ENCODE measurements at places on chromosomes 7 and 10.

- DNase-seq: no peak
These were observed 157.8 kb downstream of the SNX10 start for GRCh38 chr7:26449175-26450165.

GRCh38 chr10:7409045-7409731 lies 1.6 kb downstream of the SFMBT2 start:
- peak; percentile 13 for DNase-seq

DNA sequence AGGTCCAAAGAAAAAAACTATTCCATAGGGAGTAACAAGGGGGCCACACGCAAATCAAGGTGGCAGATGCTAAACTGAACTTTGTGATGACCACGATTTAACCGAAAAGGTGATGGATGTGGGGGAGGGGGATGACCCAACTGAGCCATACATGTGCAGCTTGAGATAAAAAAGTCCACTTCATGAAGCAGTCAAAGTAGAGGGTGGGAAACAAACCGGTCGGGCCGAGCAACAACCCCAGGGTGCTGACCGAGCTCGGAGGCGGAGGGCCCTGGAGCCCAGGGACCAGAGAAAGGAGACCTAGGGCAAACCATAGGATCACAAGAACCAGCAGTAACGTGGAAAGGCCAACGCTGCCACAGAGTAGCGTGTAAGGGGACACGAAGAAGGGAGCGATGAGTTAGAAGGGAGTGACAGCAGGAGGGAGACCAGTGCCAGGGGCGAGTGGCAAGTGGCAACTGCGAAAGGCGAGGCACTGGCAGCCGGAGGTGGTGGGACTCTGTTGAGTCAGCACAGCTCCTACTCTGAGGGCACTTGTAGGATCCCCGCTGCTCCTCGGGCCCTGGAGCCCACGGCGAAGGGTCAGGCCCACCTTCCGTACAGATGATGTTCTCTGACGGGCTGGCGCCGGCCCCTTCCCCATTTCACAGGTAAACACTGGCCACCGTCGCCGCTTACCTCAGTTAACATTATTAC lies 540 bp downstream of the SNX13 start:
- peak; percentile 51 for DNase-seq

DNA sequence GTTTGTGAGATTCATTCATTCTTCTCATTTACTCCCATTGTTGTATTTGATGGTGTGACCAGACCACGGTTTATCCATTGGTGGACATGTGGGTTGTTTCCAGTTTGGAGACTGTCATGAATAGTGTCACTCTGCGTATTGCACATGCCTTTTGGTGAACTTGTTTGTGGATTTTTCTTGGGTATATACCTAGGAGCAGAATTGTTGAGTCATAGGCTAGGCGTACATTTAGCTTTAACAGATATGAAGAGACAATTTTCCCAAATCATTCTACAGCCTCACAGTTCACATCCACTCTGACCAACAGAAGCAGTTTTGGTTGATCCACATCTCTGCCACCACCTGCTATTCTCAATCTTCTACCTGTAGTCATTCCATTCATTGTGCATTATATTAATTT lies 66.0 kb upstream of the FAM20C start:
- DNase-seq: no peak

DNA sequence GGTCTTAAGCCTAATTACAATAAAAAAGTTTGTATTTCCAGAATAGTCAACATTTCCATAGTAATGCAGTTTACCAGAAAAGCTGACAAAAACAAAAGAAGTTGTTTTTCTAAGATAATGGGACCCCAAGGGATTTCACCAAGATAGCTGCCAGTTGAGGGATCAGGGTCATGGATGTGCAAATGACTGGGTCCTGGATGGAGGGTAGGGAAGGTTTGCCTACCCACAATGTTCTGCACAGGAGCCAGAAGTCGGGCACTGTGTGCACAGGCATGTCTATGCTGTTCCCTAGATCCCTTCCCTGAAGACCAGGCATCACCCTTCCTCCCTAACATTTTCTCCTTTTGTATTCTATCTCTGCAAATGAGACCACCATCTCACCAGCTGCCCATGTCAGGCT lies 94.1 kb upstream of the FAM133B start:
- DNase-seq: no peak

- DNase-seq: no peak
These were observed 3.8 kb upstream of the MALSU1 start for GRCh38 chr7:23295401-23295697.

- no peak for DNase-seq
These were observed 49.9 kb downstream of the SCIN start for GRCh38 chr7:12620371-12620770.
